Stomach (tissue), 19 donors: ENCODE measurements at places on chromosomes 13 and 19. TPM values are rescaled to one million over a fixed set of nuclear protein-coding genes. Genes with fewer than 3 reads are reported as not detected.

Gene MEIOSIN
- not detected for total RNA-seq

Gene MCEMP1
- 7.0 TPM for total RNA-seq

GRCh38 chr19:4064496-4065260 lies 2.0 kb downstream of the ZBTB7A start:
- peak; percentile 86 for DNase-seq

GRCh38 chr19:17829855-17830566 lies 8.7 kb upstream of the INSL3 start:
- DNase-seq: no peak

GRCh38 chr19:35757231-35757748 lies 461 bp upstream of the HSPB6 start:
- peak; percentile 96 for DNase-seq
